ENCODE measurements at places on chromosomes 3 and 15.
A peak's percentile ranks its signal among the peaks of the same experiment; 100 is the strongest.

- DNase-seq, result no peak
Observed at GRCh38 chr3:9157651-9158362, 91.6 kb downstream of the SRGAP3 start.

DNA sequence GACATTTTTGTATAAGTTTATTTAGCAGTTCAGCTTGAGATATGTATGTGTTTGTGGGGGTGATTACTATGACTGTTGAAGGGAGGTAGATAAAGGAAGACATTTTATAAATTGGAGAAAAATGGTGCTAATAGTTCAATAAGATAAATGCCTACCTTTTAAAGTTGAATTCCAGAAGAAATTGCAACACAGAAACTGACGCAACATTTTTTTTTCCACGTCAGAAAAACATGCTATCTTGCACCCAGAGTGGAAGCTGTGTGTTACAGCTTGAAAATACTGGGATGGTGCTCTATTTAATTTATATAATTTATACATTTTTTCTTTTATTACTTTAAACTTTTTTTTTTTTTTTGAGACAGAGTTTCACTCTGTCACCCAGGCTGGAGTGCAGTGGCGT is 171.7 kb downstream of the WNT5A start:
- DNase-seq, result no peak

DNA sequence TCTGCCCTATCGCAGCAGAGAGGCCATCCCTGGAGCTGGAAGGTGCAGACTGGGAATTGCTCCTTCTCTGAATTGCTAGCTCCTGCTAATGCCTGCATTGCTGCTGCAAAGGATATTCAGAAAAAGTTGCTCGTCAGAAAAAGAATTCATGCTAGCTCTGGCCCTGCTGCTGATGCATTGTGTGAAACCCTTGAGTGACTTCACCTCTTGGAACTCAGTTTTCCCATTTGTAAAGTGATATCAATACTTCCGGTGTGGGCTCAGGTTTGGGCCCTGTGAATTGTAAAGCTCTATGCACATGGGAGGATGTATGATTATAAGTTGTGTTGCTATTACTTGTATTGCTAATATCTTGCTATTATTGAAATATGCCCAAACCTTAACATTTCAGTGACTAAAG is 11.4 kb downstream of the SQOR start:
- DNase-seq, result no peak

- no peak for DNase-seq
Observed at GRCh38 chr15:85837881-85838280, 43.2 kb upstream of the KLHL25 start.

DNA sequence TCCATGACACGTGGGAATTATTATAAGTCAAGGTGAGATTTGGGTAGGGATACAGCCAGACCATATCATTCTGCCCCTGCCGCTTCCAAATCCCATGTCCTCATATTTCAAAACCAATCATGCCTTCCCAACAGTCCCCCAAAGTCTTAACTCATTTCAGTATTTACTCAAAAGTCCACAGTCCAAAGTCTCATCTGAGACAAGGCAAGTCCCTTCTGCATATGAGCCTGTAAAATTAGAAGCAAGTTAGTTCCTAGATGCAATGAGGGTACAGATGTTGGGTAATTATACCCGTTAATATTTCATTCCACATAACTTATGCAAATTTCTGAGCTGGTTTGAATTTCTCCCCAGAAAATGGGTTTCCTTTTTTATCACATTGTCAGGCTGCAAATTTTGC is 47.7 kb downstream of the RNF111 start:
- DNase-seq, result no peak

- DNase-seq, result peak; percentile 75
Observed at GRCh38 chr3:160413613-160414248, 14.3 kb downstream of the SMC4 start.

GRCh38 chr3:45841420-45841756 is 531 bp downstream of the LZTFL1 start:
- DNase-seq, result no peak

DNA sequence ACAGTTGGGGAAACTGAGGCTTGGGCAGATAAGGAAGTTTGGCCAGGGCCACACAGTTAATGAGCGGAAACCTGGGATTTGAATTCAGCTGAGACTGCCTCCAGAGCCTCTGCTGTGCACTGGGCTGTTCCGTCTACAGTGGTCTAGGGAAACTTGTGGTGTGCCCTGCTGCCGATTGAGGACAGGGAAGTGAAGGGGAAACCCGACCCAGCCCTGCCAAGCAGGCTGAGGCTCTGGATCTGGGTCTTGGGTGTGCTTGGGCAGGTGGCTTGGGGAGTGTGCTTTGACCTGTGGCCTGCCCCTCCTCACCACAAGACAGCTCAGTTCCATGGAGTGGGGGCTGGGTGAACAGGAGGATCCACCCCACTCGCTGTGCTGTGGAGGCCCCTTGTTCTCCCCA is 17.6 kb downstream of the NISCH start:
- no peak for DNase-seq

- no peak for DNase-seq
Observed at GRCh38 chr3:183811638-183812037, 13.7 kb downstream of the MAP6D1 start.

- no peak for DNase-seq
Observed at GRCh38 chr3:156677536-156677935, 3.1 kb downstream of the TIPARP start.

GRCh38 chr15:73695773-73696640 is 11.8 kb downstream of the CD276 start:
- no peak for DNase-seq

- DNase-seq, result no peak
Observed at GRCh38 chr3:12369598-12369997, 80.7 kb downstream of the PPARG start.

DNA sequence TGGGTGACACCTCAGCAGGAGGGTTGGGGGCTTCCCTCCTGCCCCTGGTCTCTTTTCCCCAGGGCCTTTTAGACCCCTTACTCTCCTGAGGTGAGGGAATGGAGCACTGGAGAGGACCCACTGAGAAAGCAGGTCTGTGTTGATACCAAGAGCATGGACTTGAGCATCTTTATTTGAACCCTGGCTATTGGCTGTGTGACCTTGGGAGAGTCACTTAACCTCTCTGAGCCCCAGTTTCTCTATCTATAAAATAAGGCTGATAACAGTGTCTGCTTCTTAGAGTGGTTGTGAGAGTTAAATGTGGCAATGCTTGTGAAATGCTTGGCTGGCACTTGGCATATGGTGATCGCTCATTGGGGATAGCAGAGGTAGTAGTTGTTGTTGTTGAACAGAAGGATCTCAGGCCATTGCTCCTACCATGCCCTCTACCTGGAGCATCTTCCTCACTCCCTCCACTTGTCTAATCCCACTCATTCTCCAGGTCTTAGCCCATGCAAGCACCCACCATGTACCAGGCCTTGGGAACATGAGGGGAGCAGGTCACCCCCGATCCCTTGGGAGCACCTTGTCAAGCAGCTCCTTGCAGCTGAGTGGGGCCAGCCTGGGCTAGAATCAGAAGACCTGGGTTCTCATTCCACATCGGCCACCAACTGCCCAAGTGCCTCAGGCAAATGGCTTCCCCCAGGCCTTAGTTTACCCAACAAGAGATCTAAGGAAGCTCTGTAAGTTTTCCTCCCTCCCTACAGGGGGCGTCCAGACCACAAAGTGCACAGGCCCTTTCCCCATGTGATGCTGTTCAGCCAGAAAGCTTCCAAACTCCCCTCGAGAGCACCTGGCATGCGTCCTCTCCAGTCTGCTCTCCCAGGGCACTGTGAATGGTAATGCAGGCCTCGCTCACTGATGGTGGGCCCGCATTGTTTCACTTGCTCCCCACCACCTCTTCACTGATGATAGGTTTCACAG is 96.7 kb downstream of the LSM3 start:
- DNase-seq, result no peak

GRCh38 chr3:34362910-34363309 is 564.5 kb downstream of the PDCD6IP start:
- DNase-seq, result no peak

DNA sequence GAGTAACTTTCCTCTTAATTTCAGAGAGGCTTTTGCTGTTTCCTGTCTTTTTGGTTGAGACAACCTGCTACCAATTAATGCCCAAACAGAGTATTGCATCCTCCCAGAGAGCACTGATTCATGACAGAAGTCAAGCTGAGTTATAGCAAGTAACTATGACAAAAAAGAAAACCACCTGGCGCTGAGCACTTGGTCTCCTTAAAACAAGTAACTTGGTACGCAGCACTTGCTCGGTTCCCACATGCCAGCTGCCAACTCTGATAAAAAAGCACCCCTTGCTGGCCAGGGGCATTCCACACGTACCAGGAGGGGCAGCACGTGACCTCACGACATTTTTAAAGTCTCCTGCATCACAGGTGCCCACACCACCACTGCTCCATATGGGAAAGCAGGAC is 13.5 kb upstream of the MYO5C start:
- DNase-seq, result no peak

- DNase-seq, result no peak
Observed at GRCh38 chr3:160953686-160954085, 151.5 kb downstream of the B3GALNT1 start.

GRCh38 chr3:182465301-182466185 is 327.8 kb upstream of the ATP11B start:
- peak; percentile 93 for DNase-seq

DNA sequence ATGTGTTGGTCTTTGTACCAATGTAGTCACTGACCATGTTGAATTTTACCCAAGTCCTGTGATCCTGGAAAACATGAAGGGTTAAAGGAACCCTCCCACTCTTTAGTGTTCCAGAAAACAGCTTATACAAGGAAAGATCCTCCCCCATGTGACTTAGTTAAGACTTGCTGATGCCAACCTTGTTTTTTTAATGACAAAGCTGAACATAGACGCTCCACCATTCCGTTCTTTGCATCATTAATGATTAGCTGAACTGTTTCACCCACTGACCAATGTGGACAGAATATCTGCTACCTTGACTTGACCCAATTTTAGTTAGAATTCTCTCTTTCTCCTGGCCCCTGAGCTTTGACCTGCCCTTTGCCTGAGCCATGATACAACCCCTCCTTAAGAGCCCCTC is 3.5 kb upstream of the WDR72 start:
- DNase-seq, result no peak

DNA sequence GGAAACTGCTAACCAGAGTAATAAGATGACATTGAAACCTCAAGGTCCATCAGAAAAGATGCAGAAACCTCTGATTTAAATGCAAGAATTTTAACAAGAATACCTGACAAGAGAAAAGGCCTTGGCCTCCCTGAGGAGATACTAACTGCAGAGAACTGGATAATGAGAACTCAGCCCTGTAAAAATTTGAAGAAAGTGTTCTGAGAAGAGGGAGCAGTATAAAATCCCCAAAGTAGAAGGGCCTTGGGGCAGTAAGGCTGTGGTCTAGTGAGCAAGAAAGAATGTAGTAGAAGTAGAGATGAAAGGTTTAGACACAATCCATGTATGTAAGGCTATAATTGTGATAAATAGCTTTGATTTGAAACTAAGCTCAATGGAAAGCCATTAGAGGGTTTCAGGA is 394.1 kb downstream of the ZBBX start:
- no peak for DNase-seq

GRCh38 chr3:179148616-179149405 is 654 bp downstream of the PIK3CA start:
- peak; percentile 25 for DNase-seq

GRCh38 chr15:83581381-83581780 is 72.5 kb upstream of the ADAMTSL3 start:
- DNase-seq, result no peak

DNA sequence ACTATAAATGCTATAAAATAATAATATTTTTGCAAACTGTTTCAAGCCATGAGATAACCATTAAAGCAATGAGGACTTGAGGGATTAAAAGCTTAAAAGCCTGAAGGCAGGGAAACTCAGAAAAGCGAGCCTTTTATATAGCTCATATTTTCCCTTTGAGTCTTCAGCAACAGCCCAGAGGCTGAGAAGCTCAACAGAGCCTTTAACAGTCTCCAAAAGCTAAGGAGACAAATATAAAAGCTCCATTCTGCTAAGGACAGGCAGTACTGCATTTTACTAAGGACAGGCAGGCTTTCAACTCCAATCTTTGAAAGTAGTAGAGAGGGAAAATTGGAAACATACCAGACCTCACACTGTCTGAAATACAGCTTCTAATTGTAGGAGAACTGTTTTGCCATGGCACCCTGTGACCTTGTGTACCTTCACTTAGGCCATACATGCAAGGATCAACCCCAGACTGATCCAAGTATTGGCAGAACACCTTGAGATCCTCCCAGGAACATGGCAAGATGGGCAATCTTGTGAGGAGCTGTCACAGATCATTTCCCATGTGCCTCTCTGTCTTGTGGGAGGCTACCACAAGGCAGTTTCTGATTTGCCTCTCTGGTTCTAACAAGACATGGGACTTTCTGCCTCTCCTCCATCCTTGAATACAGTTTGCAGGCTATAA is 53.1 kb upstream of the ARNT2 start:
- no peak for DNase-seq

DNA sequence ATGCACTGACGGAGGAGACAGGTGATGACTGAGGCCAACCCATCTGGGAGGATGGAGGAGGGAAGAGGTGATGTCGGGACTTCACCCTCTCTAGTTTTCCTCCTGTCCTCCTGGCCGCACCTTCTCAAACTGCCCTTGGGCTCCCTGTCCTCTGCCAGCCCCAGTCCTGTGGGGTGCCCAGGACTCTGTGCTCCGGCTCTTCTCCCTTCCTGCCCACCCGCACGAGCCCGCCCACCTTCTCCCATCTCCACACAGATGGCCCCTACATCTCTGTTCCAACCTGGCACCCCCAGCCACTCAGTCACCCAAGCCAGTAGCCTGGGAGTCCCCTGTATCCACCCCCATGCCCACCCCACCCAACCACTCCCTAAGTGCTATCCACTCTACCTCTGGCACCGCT is 206.7 kb upstream of the LINGO1 start:
- no peak for DNase-seq

- DNase-seq, result no peak
Observed at GRCh38 chr3:17044855-17045254, 160.1 kb downstream of the PLCL2 start.

GRCh38 chr3:150393745-150394144 is 14.4 kb upstream of the TSC22D2 start:
- no peak for DNase-seq

DNA sequence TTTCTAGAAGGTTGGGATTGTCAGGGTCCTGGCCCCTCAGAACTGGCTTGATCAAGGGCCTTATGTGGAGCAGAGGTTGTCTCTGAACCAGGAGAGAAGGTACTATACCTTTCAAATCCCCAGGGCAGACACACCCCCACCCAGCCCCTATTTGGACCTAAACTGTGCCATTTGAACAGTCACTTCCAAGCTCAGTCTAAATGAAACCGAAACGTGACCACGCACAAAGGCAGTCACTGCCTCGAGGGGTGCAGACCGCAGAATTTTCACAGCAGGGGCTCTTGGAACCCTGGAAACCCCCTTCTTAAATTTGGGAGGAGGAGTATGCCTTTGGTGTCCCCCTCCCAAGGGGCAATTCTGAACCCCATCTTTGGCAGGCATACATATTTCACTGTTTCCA is 53.7 kb downstream of the GRIP2 start:
- DNase-seq, result no peak

- no peak for DNase-seq
Observed at GRCh38 chr3:189300345-189300744, 128.6 kb downstream of the TPRG1 start.

- no peak for DNase-seq
Observed at GRCh38 chr3:151113343-151113742, 27.9 kb downstream of the MED12L start.

All from COR-L47 (cell line).